ENCODE measurements at places on chromosomes 12 and 14.

- no peak for DNase-seq
These were observed 31.5 kb upstream of the KRR1 start for GRCh38 chr12:75542942-75543341.

GRCh38 chr14:90288651-90289355 lies 32.5 kb downstream of the PSMC1 start:
- no peak for DNase-seq

DNA sequence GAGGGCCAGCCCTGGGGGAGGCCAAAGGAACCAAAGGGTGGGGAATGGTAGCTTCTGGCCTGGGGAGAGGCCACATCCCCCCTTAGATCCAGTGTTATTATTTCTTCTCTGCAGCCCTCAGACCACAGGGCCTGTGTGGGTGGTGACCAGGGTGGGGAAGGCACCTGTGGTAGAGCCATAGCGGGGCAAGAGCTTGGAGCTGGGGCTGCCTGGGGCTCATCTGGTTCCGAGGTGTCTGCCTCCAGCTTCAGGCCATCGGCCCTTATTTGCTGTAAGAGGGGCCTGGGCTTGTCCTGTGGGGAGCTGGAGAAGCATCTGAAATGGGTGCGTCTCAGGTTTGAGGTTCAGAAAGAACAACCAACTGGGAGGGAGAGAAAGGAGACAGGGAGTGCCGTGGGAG lies 2.1 kb upstream of the B3GNT4 start:
- DNase-seq: no peak

DNA sequence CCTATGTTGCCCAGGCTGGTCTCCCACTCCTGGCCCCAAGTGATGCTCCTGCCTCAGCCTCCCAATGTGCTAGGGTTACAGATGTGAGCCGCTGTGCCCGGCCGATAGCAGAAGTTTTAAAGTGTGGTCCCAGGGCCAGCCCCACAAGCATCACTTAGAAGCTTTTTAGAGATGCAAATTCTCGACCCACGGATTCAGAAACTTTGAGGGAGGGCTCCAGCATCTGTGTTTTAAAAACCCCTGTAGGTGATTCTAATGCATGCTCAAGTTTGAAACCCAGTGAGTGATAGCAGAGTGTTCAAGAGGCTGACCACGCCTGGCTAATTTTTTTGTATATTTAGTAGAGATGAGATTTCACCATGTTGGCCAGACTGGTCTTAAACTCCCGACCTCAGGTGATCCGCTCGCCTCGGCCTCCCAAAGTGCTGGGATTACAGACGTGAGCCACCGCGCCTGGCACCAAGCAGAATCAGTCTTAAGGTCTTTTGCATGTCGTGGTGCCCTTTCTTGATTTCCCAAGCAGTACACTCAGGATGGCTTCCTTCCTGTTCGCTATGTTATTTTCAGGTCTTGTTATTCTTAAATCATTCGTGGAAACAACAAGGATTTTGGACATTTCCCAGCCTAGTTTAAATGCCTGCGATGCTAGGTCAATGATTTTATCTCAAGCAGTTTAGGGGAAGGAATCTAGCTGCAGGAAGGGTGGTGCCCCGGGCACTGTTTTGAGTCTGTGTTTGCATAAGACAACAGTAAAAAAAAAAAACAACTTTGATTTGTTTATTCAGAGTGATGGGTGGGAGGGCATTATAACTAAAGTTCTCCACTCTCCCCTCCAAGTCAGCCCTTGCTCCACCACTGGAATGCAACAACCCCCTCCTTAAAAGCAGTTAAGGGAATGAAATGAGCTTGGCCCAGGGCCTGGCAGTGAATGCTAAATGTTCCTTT lies 9.2 kb upstream of the RILPL2 start:
- peak; percentile 81 for DNase-seq

- DNase-seq: no peak
These were observed 24.3 kb downstream of the MOAP1 start for GRCh38 chr14:93160353-93160801.

- no peak for DNase-seq
These were observed 19.1 kb upstream of the DHRS7 start for GRCh38 chr14:60184146-60184904.

DNA sequence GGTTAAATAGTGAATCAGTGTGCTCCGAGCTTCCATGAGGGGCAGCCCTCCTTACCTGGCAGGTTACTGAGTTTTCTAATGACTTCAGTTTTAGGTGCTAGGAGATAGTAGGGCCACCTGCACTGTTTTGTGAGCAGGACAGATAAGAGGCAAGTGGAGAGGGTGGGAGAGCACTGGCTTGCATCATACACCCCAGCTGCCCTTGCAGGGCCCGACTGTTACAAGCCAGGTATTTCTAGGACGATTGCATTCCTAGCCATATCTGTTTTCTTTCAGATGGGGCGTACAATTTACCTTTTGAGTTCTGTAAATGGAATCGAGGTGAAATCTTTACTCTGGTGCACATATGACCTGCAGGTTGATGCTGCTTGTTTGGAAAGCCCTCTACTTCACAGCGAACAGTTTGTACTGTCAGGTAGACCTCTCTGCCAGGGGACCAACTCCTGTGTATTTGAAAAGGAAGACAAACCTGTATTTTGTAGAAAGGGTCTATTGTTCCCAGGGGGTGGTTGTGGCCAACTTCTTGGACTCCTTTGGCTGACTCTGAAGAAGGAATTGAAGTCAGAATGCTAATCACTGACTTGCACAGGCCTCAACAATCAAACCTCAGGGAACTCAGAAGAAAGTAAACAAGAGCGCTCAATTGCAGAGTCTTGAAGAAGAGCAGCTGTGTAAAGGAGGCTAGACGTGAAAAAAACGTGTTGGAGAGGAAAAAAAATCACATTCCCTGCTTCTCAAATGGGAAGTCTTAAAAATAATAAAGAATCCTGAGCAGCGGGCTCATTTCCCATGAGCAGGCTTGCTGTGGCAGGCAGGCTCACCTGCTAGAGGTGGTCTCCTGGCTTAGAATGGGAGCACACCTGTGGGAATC lies 57.3 kb downstream of the ETV6 start:
- DNase-seq: no peak

GRCh38 chr14:102776761-102777710 lies at the start of gene TRAF3:
Gene TRAF3, plus strand, starts transcription at chr14:102777449. Its CDS starts 92,753 bp downstream, at chr14:102870202.
- no peak for DNase-seq

- DNase-seq: no peak
These were observed 364.7 kb downstream of the BCL11B start for GRCh38 chr14:98907271-98907670.

GRCh38 chr12:9604287-9604686 lies 3.4 kb downstream of the KLRB1 start:
- DNase-seq: no peak

DNA sequence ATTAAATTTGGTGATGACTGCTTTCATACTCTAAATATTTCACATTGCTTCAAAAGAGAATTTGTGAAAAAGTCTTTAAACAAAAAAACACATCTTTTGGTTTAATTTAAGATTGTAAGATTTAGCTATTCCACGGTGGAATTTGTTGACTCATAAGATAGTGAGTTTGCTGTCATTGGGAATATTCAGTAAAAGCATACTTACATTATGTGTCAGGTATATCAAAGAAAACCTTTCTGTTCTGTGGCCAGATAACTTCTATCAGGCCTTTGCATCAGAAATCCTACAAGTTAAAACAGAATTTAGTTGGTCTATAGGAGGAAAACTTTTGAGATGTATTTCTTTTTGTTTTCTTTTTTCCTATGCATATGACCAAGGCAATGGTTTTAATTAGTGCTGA lies 148.8 kb upstream of the E2F7 start:
- no peak for DNase-seq

DNA sequence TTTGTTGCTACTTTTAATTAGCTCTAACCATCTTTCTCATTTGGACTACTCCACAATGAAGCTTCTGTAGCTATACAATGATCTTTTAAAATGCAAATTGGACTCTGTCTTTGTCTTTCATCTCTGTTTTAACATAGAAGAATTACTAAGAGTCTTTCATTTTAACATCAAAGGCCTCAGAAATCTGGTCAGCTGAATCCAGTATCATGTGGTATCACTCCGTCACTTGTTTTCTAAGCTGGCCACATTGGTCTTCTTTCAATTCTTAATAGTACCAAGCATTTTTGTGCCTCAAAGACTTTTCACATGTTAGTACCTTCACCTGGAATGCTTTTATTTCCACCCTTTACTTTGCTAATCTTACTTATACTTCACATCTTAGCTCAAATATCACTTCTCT lies 95.5 kb upstream of the SLC16A7 start:
- DNase-seq: no peak

DNA sequence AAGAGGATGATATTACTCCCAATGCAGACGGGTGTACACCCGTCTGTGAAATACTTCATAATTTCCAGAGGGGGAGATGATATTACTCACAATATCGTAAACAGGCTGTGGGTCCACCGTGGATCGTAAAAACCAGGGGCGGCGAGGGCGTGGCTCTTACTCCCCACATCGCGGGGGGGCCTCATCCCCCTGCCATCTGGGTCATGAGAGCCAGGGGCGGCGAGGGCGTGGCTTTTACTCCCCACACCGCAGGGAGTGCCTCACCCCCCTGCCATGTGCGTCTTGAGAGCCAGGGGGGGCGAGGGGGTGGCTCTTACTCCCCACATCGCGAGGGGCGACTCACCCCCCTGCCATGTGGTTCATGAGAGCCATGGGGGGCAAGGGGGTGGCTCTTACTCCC lies 86.2 kb upstream of the GNG2 start:
- no peak for DNase-seq

GRCh38 chr14:69992564-69992963 lies 113.3 kb downstream of the SMOC1 start:
- DNase-seq: no peak

- DNase-seq: no peak
These were observed 10.1 kb upstream of the TBPL2 start for GRCh38 chr14:55450539-55450938.

GRCh38 chr12:91853350-91854127 lies 292.1 kb downstream of the BTG1 start:
- no peak for DNase-seq

DNA sequence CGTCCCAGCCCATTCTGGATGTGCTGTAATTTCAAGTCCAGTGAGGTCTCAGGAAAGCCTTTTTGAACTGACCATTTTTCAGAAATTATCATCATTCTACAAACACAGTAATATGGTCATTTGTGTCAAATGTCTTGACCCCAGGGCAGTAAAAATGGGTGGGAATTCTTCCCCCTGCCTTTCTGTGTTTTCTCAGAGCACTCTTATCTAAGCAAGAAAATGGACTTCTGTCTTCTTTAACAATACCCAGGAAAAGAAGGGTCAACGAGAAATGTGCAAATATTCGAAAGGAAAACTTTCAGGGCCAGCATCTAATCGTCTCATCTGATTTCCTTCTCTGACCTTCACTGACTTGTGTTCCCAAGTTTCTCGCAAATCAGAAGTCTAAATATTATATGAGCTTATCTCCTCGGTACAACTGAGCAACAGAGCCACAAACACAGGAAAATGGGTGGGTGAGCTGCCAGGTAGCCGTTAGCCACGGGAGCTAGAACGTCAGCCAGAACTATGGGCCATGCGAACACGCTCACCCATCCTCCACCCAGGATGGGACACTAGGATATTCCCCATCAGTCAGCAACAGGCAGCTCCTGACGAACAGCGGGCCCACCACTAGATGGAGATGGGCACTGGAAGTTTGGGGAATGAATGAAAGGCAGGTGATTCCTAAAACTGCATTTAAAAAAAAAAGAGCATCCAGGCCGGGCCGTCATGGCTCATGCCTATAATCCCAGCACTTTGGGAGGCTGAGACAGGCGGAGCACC lies 57.1 kb downstream of the VWF start:
- DNase-seq: no peak

GRCh38 chr12:111443086-111443485 lies 37.4 kb downstream of the SH2B3 start:
- peak; percentile 56 for DNase-seq

DNA sequence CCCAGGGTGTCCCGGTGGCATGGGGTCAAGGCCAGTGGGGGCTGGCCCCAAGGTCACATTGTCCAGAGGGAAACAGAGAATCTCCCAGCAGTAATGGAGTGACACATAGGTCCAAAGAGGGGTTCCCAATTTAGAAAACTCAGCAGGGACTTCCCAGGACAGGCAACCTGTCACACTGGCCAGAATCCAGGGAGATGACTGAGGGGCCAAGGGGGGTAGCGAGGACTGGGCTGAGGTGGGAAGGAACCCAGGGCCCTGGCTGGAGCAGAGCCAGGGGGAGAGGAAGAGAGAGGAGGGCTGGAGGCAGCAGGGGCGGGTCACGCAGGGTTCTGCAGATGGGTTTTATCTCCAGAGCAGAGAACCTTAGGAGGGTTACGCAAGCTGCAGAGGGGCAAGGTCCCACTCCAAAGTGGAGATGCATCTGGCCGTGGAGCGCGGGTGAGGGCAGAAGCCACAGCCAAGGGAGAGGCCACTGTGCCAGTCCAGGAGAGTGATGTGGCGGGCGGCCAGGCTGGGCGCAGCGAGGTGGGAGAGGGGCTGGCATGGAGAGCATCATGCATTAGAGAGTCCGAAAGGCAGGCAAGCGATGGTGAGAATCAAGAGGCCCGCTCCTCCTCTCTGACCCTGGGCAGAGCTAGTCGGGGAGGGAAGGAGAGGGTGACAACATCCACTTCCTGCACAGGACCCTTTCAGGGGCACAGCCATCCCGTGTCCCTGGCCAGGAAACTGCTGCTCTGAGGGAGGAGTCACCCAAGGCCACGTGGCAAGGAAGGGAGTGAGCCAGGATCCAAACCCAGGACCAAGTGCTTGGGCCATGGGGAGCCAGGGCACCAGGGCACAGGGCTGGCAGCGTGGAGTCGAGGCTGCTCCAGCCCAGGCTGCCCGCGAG lies 29.0 kb downstream of the NCOR2 start:
- DNase-seq: no peak

DNA sequence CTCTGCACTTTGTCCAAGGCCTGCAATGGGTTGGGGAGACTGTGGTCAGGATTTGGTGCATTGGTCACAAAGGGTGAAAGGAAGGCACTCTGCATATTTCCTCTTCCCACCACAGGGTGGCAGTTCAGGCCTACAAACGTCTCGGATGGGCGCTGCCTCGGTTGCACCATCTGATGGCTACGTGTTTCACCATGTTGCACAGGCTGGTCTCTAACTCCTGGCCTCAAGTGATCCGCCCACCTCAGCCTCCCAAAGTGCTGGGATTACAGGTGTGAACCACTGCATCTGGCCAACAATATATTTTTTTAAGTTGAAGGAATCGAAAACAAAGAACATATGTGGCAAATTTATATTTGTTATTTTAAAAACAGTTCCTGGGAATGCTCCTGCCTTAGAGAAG lies 35.1 kb downstream of the TMBIM6 start:
- no peak for DNase-seq

- DNase-seq: no peak
These were observed 51.4 kb upstream of the GARIN2 start for GRCh38 chr14:67137744-67138371.

- DNase-seq: no peak
These were observed 332 bp upstream of the TBC1D30 start for GRCh38 chr12:64824130-64824499.
